ENCODE measurements at places on chromosomes 3 and 15.

- no peak for DNase-seq
These were observed 23.0 kb downstream of the CMTM7 start for GRCh38 chr3:32414522-32415202.

GRCh38 chr15:74807282-74807681, 5.4 kb upstream of the LMAN1L start:
- no peak for DNase-seq

DNA sequence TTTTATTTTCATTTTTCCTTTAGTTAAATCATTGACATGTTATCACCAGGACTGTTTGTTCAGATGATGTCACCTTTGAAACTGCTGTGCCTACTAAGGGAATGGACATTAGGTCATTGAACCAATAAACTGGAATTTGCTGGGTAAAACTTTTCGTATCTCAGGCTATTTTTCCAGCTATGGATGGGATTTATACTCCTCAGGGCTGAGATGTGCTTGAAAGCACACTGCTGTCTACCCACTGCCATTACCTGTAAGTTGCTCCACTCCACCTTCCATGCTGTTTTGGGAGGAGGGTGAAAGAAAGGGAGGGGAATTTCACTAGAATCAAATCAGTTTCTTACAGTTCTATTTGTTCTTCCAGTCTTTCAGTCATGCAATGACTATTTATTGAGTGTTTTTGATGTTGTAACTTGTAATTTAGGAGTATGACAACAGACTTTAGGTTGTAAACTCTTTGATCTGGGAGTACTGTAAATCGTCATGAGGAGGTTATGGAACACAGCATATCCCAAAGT, 11.3 kb downstream of the EHD4 start:
- no peak for DNase-seq

DNA sequence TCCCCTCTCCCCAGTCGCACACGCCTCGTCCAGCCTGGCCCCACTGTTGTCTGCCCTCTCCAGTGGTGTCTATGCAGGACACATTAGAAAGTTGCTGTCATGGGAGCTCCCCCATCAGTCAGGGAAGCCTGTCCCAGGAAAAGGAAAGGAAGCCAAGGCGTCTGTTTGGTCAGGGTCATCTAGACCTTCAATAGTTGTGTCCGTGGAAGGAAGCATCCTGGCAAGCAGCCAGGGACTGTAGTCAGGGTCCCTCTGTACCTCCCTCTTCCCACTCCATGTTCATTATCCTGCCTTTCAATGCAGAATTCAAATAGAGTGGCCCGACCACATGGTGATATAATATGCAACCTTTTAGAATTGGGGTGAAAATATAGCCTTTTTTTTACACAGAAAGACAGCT, 60.7 kb upstream of the RAB6B start:
- no peak for DNase-seq

GRCh38 chr3:40054568-40055222, 245.3 kb downstream of the MYRIP start:
- no peak for DNase-seq

DNA sequence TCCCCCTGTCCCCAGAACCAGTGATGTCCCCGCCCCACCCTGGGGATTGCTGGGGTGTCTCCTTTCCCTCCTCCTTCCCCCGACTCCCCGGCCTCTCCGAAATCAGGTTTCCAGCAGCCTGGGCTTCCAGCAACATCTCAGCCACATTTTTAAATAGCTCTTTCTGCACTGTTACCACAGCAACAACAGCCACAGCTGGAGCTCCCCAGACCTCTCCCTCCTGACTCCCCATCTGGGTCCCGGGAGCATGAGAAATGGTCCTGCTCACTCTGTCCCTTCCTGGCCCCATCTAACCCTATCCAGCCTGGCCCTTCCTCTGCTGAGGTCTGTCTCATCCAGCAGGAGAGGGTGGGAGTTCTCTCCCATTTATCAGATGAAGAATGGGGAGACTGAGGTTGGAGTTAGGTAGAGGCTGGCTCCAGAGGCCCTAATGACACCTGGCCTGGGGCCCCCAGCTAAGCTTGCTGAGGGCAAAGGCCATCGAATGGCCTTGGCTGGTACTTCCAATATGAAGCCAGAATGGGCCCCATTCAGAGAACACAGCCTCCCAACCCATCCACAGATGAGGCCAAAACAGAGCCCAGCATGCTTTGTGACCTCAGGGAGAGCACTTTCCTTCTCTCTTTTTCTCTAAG, 1.5 kb downstream of the CAMK1 start:
- DNase-seq = no peak

- DNase-seq = no peak
These were observed 146.5 kb upstream of the SLC6A11 start for GRCh38 chr3:10669490-10670048.
